Occipital lobe (tissue), 3 donors: ENCODE measurements at places on chromosomes 7 and 10. TPM values are rescaled to one million over a fixed set of nuclear protein-coding genes. Genes with fewer than 3 reads are reported as not detected.
A peak's percentile ranks its signal among the peaks of the same experiment; 100 is the strongest.

DNA sequence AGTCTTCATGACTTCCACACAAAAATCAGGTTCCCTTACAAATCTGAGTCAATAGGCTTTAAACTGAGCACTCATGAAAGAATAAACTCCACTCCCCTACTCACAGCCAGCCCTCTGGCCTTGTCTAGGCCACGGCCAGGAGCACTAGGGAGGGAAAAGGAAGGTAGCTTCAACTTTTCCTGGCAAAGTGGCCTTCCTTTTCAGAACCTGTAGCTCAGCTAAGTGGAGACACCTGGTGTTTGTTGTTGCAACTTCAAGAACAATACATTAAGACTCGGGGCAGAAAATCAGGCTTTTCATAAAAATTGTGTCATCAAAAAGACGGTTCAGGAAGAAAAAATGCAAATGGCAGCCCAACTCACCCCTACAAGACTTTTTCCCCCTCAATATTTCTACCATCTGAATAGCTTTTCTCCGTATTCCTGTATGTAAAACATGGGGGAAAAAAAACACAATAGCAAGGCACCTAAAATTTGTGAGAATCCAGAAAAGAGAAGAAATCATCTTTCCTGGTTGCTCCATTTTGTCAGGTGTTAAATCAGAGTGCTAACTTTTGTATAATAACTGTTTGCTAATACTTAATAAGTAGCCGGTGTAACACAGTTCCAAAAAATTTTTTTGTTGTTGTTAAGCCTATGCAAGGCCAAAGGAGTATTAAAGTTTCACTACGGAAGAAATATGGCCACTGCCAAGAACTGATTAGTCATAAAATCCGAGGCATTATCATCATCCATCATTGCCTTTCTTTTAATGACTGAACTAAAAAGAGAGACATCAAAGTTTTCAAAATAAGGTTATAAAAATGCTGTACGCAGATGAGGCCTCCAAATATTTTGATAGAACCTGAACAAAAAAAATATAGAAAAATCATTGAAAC, 66.2 kb upstream of the ARID5B start:
- DNase-seq = no peak

GRCh38 chr7:99504281-99504602, 220 bp upstream of the ZKSCAN5 start:
- no peak for DNase-seq

DNA sequence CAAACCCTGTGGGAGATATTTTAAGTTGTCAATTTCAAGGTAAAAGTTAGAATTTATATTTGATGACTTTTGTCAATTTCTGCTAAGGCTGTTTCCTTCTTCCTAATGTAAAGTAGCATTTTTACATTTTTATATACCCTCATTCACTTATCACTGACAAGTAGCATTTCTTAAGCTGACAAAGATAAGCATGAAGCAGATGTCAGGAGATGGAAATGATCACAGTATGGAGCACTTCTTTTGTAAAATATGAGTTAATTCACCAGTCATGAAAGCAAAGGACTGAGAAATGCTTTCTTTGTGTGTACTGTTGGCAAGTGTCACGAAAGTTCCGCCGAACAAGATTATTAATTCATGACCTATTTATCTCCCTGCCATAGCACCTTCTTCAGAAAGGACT, 503.9 kb downstream of the DNAJB9 start:
- no peak for DNase-seq

Gene ECHDC3
- total RNA-seq = 5.6 TPM

DNA sequence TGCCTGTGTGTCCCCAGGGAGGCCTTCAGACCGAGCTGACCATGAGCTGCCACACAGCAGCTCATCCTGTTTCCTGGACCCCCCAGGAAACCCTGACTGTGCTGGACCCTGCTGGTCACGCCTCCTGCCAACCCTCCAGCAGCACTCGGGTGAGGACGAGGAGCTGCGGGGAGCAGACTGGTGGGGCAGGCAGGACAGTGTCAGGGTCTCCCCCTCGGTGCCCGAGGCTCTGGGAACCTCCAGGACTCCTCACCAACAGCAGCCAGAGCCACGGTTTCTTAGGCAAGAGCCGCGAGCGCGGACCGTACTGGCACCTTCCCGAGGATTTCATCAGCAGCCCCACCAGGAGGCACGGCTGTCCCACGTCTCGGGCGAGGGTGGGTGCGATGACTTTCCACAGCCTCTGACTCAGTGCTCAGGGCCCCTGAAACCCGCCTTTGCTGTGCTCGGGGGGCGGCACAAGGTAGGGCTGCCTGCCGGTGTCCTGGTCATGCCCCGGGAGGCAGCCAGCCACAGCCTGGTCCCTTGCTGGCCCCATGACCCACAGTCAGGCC, 186.9 kb downstream of the ELFN1 start:
- DNase-seq = no peak

GRCh38 chr7:158963771-158964241, 107.4 kb downstream of the DYNC2I1 start:
- no peak for DNase-seq

DNA sequence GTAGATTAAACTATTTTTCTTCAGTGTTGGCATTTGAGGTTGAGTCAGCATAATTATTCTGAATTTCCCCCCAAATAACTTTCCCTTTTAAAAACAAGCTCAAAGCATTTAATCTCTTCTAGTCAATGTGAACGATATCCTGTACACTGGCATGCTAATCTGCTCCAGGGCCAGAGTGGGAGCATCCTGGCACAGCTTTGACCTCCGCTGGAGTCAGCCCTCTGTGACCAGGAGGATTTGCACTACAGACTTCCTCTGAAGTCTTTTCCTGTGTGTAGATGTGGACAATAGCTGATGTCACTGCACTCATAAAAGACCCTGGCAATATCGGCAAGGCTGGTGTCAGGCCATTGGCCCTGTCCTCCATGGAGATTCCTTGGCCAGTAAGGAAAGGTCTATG, 340.2 kb downstream of the CDC14C start:
- DNase-seq = no peak

DNA sequence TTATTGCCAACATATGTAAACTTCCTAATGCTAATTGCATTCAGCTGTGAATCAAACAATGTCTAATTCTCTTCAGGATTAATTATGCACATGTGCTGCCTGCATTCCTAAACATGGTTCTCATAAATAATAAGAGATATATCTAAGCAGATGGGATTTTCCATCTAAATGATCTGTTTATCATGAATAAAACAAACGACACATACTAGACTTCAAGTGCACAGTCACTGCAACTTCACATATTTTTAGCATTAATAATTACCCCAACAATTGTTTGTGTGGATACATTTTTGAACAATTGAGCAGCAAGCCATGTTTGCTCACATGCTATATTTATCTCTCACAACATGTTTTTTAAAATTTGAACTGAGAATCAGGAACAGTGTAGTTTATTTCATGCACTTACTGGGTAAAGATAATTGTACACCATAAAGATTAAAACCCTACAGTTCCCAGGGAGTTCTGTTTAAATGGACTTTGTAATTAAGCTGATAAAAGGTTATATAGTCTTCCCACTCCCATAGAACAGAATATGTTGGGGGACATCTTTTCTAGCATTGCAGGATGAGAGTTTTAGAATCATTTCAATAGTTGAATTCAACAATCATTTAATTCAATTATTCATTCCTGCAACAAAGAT, 378.5 kb downstream of the MDFIC start:
- no peak for DNase-seq

- no peak for DNase-seq
Observed at GRCh38 chr7:99097730-99098129, 46.2 kb downstream of the SMURF1 start.

DNA sequence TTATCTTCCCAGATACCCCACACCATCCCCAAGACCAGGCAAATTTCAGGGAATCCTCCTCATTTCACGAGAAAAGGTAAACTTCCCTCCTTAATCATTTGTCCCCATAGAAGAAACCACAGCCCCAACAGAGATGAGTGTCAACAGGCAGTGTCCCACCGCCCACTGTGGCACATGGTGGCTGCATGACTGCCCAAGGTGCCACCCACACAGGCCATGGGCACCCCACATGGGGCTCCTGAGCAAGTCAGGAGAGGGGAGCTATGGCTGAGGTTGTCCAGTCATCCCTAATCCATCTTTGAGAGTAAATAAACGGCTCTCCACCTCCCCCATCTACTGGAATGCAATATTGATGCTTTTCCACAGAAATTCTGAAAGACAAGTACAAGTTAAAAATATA, 44.1 kb downstream of the ANTXRL start:
- no peak for DNase-seq

Gene KAZALD1
- 1.4 TPM for total RNA-seq

Gene GRID1
- 16.5 TPM for total RNA-seq

DNA sequence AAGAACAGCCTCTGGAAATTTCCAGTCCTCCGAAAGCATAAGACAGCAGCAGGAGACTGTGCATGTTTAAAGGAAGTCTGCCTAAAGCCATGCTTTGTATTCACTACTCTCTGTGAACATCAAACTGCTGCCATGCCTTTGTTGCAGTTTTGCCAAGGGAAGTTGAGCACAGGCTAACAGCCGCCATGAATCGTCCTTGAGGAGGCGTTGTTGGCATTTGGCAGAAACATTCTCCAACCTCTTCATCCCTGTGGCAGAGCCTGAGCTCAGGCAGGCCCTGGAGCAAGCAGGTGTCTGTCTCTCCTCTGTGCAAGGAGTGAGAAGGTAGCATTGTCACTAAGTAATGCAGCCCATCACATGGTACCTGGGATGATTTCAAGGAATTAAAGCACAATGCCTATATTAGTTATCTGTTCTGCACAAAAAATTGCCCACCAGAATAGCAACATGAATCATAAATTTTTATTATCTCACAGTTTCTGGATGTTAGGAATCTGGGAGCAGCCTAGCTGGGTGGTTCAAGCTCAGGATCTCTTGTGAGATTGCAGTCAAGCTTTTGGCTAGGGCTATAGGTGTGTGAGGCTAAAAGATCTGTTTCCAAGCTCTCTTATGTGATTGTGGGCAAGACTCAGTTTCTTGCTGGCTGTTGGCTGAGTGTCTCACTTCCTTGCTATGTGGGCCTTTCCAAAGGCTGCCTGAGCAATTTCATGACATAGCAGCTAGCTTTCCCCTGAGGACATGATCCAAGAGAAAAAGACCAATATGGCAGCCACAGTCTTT, 46.5 kb upstream of the KIAA1217 start:
- DNase-seq = peak; percentile 7

GRCh38 chr7:131194070-131194865, 133.4 kb upstream of the MKLN1 start:
- DNase-seq = no peak
